NCI-H2081 (cell line): ENCODE measurements at places on chromosomes 5 and 9.
A peak's percentile ranks its signal among the peaks of the same experiment; 100 is the strongest.

- DNase-seq = no peak
These were observed 764.5 kb downstream of the EFNA5 start for GRCh38 chr5:106906199-106906598.

GRCh38 chr5:55063899-55064298 lies 38.5 kb upstream of the GZMA start:
- DNase-seq = no peak

DNA sequence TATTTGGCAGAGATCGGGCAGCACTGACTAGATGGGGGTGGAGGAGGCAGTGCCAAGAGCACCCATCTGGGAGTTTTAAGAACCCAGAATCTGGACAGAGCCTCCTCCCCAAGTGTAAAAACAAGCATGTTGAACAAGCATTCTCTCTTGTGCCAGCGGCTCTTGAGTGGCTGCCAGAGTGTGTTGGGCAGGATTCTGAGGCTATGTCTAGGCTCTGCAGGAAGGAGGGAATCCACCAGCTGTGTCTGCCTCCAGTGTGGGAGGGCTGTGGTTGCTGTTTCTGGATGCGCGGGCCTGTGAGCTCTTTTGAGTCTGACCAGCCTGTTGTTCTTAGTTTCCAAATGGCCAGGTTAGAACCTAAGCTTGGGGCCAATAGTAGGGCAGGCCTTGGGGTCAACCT lies 39.8 kb downstream of the HMCN2 start:
- no peak for DNase-seq

DNA sequence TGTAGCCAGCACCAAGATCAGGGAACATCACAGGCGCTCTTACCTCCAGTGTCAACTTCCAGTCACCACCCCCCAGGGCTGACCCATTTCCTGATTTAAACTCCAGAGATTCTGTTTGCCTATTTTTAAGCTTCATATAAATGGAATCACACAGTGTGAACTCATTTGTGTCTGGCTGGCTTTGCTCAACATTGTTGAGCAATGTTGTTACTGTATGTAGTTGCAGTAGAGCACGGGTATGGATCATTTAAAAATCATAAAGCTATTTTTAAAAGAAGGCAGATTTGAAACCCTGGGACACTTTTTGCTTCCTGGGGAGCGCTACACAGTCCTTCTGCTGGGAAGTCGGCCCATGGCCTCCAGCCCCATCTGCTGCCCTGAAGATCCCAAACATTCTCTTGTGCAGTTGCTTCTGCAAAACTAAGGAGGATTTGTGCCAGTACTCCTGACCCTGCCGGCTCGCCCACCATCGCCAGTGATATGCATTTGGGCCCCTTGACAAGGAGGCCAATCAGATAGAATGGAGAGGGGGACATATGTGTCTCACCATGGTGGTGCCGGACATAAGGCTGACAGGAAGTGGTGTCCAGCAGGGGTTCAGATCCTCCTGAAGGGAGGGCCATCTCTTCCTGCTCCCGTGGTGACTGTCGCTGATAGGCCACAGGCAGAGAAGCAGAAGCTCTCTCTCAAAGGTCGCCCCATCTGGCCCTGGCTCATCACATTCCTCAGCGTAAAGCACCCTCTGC lies 13.3 kb downstream of the DCANP1 start:
- no peak for DNase-seq

DNA sequence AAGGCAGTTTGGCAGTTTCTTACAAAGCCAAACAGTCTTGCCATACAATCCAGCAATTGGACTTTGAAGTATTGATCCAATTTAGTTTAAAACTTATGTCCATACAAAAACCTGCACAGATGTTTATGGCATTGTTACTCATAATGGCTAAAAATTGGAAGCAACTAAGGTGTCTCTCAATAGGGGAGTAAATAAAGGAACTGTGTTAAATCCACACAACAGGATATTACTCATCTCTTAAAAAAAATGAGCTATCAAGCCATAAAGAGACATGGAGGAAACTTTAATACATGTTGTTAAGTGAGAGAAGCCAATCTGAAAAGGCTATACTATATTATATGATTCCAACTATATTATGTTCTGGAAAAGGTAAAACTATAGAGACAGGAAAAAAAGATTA lies 313.6 kb upstream of the CD180 start:
- no peak for DNase-seq

DNA sequence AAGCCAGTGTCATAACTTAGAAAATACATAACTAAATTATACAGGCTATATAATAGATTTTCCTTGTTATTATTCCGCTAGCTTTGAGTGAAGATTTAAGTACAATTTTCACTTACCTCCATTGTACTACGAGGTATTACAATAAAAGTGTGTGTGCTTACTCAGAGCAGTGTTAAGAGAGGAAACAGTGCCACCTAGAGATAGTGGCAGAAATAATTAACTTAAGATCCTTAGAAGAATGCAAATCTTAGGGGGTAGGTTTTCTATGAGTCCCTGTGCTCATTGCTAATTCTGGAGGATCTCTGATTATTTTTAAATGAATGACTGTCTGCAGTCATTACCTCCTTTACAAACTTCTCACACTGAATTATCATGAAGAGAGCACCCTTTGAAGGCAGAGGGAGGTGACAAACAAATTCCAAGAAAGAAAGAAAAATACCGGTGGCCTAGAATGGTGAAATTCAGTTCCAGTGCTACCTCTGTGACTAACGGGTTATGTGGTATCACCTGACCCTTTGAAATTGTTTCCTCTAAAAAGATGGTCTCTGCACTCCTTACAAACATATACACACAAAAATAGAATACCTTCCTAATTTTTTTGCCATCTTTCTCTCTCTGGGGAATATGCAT lies 379.8 kb downstream of the TRIM36 start:
- peak; percentile 21 for DNase-seq

- DNase-seq = no peak
These were observed 378.0 kb upstream of the PDE4D start for GRCh38 chr5:60271517-60271916.

DNA sequence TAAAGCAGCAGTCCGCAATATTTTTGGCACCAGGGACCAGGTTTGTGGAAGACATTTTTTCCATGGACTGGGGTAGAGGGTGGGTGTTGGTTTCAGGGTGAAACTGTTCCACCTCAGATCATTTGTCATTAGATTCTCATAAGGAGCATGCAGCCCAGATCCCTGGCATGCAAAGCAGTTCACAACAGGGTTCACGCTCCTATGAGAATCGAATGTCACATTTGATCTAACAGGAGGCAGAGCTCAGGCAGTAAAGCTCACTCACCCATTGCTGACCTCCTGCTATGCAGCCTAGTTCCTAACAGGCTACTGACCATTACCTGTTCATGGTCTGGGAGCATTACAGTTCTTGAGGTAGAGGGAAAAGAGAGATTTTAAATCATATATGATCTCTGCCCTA lies 241.5 kb upstream of the COX7C start:
- DNase-seq = no peak

DNA sequence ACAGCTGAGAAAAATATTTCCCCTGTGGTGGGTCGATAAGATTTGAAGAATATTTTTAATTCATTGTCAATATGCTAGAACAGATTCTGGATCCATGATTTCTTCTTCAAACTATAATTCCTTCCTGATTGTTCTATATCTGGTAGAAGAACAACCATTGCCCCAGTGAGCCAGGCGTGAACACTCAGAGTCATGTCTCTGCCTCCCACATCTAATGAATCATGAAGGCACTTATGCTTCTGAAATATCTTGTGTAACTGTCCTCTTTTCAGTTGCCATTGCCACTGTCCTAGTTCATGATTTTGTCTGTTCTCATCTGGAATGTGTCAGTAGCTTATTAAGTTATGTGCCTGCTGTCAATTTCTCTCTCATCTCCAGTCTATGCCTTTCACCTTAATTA lies 40.0 kb downstream of the GABRG2 start:
- DNase-seq = no peak

GRCh38 chr9:4507306-4508130 lies 17.2 kb downstream of the SLC1A1 start:
- no peak for DNase-seq

DNA sequence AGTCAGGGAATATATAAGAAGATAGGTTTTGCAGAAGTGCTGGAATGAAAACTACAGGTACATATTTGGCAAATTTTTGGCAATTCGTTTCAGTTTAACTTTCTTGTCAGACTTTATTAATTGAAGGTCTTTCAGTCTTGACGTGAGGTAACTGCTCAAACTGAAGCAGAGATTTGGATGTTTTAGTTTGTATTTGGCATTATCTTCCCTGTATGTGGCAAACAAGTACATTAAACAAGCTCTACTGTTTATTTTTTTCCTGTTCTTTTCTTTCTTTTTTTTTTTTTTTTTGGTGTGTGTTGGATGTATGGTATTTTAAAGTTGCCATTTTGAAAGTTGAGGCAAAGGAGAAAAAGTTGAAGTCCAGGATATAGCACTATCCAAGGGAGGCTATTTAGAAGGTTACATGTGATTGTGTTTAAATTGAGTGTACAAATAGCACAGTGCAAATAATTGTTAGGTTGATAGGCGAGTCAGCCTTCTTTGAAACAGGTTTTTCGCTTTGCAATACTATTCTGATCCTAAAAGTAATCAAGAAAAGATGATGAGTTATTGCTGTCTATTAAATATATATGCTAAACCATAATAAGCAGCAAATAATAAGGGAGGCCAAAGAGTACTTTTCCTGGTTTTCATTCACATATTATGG lies 2.2 kb downstream of the PBX3 start:
- DNase-seq = no peak

- peak; percentile 46 for DNase-seq
These were observed at the start of gene PRR16 for GRCh38 chr5:120463991-120464626. TSS of gene PRR16 (plus strand) at chr5:120464300.

- no peak for DNase-seq
These were observed 601.5 kb downstream of the IRX1 start for GRCh38 chr5:4197151-4197550.

- DNase-seq = no peak
These were observed 531.9 kb upstream of the CHD1 start for GRCh38 chr5:99460701-99461100.

- no peak for DNase-seq
These were observed 302.4 kb upstream of the PANK3 start for GRCh38 chr5:168881427-168882149.

DNA sequence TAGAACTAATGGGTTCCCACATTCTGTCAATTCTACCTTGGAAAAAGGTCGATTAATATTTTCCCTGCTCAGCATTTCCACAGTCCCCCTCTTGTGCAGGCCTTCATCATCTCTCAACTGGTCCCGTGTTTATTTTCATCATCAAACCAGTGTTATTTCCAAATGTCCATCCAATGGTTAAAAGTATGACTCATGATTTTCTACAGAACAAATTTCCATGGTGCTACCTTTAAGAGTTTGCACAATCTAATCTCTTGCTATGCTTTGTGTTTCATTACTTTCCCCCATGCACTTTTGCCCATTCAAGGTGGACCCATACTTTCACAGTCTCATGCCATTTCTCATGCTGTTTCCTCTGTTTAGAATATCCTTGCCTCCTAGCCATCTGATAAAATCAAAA lies 143.7 kb downstream of the CCDC192 start:
- DNase-seq = no peak

DNA sequence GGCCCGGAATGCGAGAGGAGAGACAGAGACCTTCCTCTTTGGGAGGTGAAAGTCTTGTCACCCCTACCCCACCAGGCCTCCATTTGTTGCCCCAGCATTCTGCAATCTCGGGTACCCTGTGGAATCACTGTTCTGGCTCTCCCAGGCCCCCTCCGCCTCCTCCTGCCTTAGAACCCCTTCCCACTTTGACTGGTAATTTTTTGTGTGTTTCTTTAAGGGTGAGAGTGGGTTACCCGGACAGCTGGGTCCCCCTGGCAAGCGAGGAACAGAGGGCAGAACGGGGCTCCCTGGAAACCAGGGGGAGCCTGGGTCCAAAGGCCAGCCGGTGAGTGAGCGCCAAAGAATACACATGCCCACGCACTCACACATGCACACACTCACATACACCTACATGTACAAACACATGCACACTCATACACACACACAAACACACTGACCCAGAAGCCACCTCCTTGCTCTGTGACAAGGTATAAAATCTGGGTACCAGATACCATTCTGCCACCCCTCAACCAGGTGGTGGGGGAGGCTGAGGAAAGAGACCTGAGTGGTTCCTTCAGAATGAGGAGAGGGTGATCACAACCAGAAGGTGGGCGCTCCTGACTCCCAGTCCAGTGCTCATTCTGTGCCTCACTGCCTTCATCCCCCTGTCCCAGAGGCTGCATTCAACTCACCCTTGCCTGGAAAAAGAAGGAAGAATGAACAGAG lies 30.9 kb upstream of the ORM1 start:
- no peak for DNase-seq

DNA sequence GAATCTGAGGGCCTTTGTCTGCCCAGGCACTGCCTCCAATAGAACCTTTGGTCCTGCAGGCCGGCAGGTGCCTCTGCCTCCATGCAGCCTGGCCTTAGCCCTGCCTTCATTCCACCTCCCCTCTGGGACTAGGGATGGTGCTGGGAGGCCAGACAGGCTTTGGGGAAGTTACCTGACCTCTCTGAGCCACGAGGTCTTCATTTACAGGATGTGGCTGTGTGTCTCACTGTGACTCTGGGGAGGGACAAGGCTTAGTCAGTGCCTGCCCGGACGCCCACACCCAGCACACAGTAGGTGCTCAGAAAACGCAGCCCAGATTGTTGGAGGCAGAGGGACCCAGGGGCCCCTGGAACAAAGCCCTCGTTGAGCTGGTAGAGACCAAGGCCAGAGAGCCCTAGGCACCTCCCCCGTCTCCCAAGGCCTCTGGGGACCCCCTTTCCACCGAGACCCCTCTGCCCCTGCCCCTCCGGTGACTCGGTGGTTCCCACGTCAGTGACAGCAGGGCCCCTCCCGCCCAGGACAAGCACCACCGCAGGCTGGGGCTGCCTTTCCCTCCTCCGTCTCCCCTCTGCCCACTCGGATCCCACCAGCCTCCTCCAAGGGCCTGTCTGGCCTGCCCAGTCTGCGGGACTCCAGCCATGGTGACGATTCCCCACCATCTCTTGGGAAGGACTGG lies 46.9 kb upstream of the EGFL7 start:
- DNase-seq = no peak

DNA sequence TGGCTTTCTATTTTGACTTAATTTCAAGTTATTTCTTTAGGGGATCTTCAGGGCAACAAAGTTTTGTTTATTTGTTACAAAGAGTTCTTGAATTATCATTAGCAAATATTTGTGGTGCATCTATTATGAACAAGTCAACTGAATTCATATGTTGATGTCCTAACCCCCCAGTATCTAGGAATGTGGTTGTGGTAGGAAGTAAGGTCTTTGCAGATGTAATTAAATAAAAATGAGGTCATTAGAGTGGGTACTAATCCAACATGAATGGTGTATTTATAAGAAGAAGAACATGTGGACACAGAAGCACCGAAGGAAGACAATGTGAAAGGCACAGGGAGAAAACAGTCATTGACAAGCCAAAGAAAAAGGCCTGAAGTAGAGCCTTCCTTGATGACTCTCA lies 474.0 kb upstream of the DAB2 start:
- no peak for DNase-seq

GRCh38 chr9:114849450-114849849 lies 43.6 kb upstream of the TNFSF15 start:
- DNase-seq = no peak

DNA sequence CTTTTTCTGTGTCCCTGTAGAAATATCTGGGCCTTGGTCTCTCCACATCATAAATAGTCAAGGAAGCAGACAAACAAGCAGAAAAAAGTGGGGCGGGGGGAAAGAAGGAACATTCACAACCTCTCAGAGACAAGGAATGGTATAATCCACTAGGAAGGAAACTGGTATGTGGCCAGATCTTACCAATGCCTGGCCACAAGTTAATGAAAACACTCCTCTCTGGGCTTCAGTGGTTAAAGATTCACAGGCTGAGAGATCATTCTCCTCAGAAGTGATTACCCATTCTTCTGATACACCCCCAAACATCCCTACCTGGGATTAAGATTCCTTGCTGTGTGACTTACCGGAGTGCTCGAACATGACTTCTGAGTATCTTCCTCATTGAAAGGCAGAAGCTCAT lies 290.6 kb downstream of the MARCHF11 start:
- DNase-seq = no peak

- DNase-seq = no peak
These were observed 233.7 kb downstream of the TLE1 start for GRCh38 chr9:81455462-81456219.
